ENCODE measurements at places on chromosomes 12 and 14. TPM values are rescaled to one million over a fixed set of nuclear protein-coding genes. Genes with fewer than 3 reads are reported as not detected.

DNA sequence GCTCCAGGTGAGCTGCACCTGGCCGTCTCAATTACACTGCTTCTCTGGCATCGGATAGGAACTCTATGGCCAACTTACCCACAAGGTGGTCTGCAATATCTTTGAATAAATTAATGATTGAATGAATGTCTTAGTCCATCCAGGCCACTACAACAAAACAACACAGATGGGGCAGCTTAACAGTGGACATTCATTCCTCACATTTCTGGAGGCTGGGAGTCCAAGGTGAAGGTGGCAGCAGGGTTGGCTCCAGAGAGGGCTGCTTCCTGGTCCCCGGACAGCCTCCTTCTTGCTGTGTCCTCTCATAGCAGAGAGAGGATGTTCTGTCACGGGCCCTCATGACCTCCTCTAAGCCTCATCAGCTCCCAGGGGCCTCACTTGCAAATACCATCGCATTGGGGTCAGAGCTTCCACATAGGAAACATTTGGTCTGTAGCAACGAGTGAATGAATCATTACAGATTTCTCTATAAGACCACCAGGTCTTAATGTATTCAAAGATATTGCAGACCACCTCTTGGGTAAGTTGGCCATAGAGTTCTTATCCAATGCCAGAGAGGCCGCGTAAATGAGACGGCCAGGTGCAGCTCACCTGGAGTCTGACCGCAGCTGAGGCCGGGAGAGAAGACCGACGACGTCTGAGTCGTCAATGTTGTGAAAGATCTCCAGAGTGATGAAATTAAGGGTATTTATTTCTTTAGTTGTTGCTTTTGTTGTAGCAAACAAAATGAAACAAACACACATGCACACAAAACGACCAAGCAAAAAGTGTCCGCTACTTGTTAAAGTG, 182.7 kb upstream of the C14orf180 start:
- DNase-seq = no peak

DNA sequence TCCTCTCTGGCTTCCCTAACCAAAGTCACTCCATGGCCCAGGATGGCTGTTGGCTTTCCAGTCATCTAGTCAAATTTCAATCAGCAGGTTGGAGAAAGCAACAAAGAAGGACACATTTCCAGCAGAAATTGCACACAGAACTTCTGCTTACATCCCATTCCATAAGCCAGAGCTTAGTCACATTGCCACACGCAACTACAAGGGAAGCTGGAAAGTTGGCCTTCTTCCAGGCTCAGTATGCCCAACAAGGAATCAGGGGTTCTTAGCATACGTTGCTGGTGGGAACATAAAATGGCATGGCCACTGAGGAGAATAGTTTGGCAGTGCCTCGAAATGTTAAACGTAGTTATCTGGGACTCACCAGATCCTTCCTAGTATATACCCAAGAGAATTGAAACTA, 9.3 kb upstream of the APPL2 start:
- DNase-seq = no peak

DNA sequence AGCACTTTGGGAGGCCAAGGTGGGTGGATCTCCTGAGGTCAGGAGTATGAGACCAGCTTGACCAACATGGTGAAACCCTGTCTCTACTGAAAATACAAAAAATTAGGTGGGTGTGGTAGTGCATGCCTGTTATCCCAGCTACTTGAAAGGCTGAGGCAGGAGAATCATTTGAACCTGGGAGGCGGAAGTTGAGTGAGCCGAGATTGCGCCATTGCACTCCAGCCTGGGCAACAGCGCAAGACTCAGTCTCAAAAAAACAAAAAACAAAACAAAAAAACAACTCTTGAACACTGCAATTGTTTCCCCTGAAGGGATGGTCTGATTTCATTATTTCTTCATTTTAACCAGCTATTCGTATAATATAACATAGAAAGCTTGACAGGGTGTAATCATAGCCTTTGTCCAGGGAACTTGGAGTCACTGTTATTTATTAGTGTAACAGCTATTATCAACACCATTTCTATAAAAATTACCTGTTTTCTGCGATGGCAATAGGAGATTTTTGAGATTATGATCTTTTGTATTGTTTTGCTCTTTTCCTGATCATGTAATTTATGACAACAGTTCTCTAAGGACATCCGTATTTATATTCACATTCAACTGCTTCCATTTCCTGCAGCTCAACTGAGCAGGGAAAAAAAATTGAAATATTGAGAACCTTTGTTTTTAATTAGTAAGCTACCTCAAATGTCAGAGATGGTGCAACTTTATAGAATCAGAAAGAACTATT, 94.7 kb downstream of the DIP2B start:
- DNase-seq = no peak

GRCh38 chr12:470133-470532, 10.4 kb downstream of the B4GALNT3 start:
- DNase-seq = no peak

DNA sequence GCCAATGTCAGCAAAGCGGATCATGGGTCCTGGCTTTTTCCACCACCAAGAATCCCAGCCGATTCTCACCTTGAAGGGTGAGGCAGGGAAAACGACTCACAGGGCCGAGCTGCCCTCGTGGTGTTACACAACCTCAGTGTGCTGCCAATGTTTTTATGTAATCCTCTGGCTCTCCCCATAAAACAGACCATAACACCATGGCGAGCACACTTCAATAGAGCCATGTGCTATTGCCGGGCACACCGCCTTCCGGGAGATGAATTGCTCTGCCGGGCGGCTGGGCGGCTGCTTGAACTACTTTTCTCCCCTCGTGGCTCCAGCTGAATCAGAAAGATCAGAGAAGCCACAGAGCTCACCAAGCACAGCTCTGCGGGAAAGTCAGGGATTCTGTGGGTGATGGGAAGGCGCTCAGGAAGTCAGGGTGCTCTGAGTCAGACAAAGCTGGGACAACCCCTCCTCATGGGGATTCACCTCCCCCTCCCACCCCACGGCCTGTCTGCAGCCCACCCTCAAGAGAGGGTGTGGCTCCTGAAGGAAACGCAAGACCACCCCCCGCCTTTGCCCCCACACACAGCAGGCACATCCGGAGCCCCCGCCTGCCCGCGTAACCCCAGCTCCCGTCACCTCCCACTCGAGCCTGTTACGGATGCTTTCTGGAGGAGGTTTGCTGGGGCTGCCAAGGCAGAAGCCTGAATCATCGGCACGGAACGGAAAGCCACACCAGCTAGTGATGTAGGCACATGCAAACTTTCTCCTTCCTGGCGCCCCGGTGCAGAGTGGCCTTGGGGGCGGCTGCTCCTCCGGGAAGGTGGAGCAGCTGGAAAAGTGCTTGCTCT, 1.8 kb downstream of the GALNT9 start:
- DNase-seq = peak; percentile 54

GRCh38 chr12:8572507-8572906, 31.8 kb upstream of the CLEC4E start:
- no peak for DNase-seq

DNA sequence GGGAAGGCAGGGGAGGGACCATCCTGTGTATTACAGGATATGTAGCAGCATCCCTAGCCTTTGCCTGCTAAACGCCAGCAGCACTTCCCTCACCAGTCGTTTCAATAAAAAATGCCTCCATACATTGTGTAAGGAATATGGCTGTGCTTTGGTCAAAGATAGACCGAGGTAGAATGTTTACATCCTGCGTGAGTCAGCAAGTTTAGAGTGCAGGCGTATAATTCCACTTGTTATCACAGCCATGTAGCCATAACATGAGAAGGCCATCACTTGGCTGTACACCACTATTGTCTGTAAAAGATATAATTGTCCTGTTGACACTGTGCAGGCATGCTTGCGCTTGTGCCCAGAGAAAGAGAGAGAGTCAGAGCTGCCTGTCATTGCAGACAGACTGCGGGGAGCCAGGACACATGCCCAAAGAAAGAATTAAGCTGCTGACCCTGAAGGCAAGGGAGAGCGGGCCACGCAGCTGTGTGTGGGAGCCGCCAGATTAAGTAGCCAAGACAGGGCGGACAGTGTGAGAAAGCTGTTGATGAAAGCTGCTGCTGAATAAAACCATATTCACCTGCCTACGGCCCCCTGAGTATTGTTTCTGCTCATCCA, 68.4 kb downstream of the CRACR2A start:
- DNase-seq = no peak

DNA sequence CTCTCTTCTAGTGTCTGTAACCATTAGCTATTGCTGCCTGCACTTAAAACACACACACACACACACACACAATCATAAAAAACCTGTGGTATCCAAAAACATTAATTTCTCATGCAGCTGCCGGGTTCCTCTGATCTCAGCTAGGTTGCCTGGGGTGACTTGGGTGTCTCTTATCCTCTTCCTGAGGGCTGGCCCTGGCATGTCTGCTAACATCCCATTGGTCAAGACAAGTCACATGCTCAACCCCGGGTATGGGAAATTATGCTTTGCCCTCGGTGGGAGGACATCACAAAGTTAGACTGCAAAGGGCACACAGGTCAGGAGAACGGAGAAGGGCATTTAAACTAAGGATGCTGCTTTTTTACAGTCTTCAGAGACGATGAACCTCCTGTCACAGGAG, 55.7 kb downstream of the TRPV4 start:
- peak; percentile 7 for DNase-seq

DNA sequence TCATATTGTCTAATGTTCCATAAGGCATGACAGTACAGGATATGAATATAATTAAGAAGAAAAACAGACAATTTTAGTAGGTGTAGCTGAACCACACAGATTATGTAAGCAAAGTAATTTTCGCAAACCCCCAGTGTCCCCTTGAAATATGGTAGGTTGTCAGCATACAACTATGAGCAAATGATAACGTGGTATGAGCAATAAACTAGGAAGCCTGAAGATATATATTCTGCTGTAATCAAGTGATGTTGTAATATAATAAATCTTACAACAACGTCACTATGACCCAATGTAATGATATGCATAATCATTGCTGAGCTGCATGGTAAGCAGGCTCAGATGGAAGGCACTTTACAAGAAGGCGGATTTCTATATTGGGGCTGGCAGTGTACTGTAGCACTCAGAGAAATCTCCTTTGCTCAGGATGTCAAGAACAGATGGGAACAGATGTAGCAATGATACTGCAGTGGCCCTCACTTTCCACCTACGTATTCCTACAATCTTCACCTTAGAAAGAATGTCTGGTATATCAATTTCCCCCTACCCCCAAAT, 47.8 kb upstream of the MYF6 start:
- DNase-seq = no peak

- DNase-seq = no peak
These were observed 1.2 kb downstream of the PLEKHD1 start for GRCh38 chr14:69485701-69486100.

DNA sequence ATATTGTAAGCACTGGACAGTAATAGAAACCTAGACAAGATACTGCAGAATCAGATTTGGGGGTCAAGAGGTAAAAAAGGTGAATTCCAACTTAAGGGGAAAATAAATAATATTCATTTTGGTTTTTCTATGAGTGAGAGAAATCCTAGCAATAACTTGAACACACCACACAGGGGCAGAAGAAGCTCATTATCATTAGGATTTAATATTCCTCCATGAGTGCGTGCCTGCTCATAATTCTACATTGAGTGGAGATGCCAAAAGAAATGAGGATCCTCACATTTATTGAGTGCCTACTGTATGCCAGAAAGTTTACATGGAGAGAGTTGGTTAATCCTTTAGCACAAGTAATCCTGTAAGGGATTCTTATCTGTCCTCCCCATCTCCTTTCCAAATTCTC, 40.5 kb upstream of the C14orf132 start:
- DNase-seq = no peak

- no peak for DNase-seq
These were observed 315.5 kb downstream of the RMST start for GRCh38 chr12:97778111-97778510.

- DNase-seq = no peak
These were observed 43.6 kb upstream of the CMAS start for GRCh38 chr12:22002430-22002829.

GRCh38 chr14:60773558-60773957, 39.0 kb downstream of the MNAT1 start:
- no peak for DNase-seq

- no peak for DNase-seq
These were observed 19.3 kb upstream of the SLCO1B1 start for GRCh38 chr12:21111732-21112131.

GRCh38 chr14:71181215-71182003, 274.1 kb downstream of the PCNX1 start:
- no peak for DNase-seq

GRCh38 chr12:54229624-54230212, 40.9 kb upstream of the SMUG1 start:
- peak; percentile 57 for DNase-seq

GRCh38 chr14:80211153-80212022, at the start of gene DIO2:
DIO2 (minus strand) TSS chr14:80211504; CDS start chr14:80211472, 32 bp downstream.
- DNase-seq = peak; percentile 40

- DNase-seq = no peak
These were observed 5.6 kb downstream of the CD9 start for GRCh38 chr12:6205761-6206160.

GRCh38 chr12:49541140-49541861, 2.5 kb downstream of the KCNH3 start:
- no peak for DNase-seq

- DNase-seq = peak; percentile 67
These were observed 349 bp downstream of the CDC42BPB start for GRCh38 chr14:103057028-103057371.

GRCh38 chr14:92503756-92504491, 9.7 kb upstream of the RIN3 start:
- DNase-seq = peak; percentile 12

DNA sequence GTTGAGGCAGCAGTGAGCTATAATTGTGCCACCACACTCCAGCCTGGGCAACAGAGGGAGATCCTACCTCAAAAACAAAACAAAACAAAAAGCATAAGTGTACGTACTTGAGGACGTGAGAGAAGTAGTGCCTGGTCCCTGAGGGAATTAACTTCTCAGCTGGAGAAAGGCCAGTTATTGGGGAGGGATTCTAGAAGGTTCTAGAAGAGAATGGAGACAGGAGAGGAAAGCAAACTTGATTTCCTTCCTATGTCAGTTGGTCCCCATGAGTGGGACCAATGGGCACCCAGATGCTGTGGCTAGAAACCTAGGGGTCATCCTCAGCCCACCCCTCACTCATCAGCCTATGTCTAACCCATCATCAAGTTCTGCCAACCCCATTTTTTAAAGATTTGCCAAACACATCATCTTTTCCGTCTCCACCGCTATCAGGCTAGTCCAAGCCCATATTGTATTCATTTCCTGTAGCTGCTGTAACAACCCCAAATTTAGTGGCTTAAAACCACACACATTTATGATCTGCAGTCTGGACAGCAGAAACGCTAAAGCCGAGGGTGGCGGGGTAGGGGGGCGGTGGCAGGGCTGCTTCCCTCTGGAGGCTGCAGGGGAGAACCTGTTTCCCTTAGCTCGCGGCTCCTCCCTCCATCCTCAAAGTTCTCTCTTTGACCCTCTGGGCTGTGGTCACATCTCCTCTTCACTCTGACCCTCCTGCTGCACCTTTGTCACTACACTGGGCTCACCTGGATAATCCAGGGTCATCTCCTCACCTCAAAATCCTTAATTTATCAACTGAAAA, 7.2 kb upstream of the RBM19 start:
- no peak for DNase-seq

MUCL1 gene
- not detected for polyA plus RNA-seq

AGAP2 gene
- polyA plus RNA-seq = 2.9 TPM

TMEM116 gene
- polyA plus RNA-seq = 3.9 TPM

SIX4 gene
- polyA plus RNA-seq = 13.9 TPM

CMKLR1 gene
- polyA plus RNA-seq = 0.94 TPM

OTX2 gene
- not detected for polyA plus RNA-seq

NGB gene
- not detected for polyA plus RNA-seq

RNU4-1 gene
- polyA plus RNA-seq = not detected

MNAT1 gene
- polyA plus RNA-seq = 62.8 TPM

CD9 gene
- 90.9 TPM for polyA plus RNA-seq

PCNX4 gene
- 13.0 TPM for polyA plus RNA-seq

LTBP2 gene
- 6.1 TPM for polyA plus RNA-seq

SDSL gene
- 2.1 TPM for polyA plus RNA-seq

PDE6H gene
- not detected for polyA plus RNA-seq

OAS1 gene
- polyA plus RNA-seq = 1.8 TPM

EPS8 gene
- 8.9 TPM for polyA plus RNA-seq

ULK1 gene
- polyA plus RNA-seq = 25.7 TPM

All from psoas muscle (tissue), 8 donors.